ENCODE measurements at places on chromosomes 13 and 19. TPM values are rescaled to one million over a fixed set of nuclear protein-coding genes. Genes with fewer than 3 reads are reported as not detected.
A peak's percentile ranks its signal among the peaks of the same experiment; 100 is the strongest.

ATP5F1D gene
- total RNA-seq = 175 TPM

ZNF665 gene
- 6.7 TPM for total RNA-seq

PCDH8 gene
- total RNA-seq = not detected

GRCh38 chr13:82136880-82137279 is 1745.4 kb downstream of the SLITRK1 start:
- no peaks in the 10 kb centered on the region for H3K36me3 ChIP-seq
- no peaks in the 10 kb centered on the region for H3K27me3 ChIP-seq
- H3K27ac ChIP-seq = no peak overlapping the region
- H3K4me1 ChIP-seq = no peaks in the 10 kb centered on the region
- H3K4me3 ChIP-seq = no peak overlapping the region
- DNase-seq = no peak

DNA sequence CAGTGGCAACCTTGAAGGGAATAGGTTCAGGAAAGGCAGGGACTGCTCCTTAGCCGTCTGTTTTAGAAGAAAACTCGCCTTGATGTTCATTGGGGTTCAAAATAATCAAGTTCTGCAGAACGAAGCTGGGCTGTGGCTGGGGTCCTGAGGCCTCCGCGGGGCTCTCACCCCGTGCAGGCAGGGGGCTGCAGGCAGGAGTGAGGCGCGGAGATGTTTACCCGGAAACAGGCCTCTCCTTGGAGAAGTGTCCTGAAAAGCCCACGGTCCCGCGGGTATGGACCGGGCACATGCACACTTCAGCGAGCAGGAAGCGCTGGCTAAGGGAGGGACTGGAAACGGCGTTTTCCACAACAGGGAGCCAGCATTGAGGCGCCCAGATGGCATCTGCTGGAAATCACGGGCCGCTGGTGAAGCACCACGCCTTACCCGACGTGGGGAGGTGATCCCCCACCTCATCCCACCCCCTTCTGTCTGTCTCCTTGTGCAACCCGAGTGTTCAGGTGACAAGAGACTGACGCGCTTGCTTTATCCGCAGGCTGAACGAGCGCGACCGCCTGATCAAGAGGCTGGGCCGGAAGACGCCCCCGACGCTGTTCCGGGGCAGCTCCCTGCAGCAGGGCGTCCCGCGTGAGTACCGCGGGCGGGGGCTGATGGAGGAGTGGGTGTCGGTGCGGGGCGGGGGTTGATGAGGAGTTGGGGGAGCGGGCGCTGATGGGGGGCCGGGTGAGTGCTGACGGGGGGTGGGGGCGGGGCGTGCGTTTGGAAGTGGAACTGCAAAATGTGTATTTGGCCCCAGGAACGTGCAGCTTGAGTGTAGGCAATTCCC is 39.6 kb downstream of the SHISA2 start:
- H3K4me1 ChIP-seq = peaks cover 39% of the 10 kb centered on the region
- peak; percentile 71 for DNase-seq
- no peaks in the 10 kb centered on the region for H3K27me3 ChIP-seq
- peak overlapping the region; percentile 78 for H3K27ac ChIP-seq
- H3K36me3 ChIP-seq = peaks cover 25% of the 10 kb centered on the region
- peak overlapping the region; percentile 80 for H3K4me3 ChIP-seq

DNA sequence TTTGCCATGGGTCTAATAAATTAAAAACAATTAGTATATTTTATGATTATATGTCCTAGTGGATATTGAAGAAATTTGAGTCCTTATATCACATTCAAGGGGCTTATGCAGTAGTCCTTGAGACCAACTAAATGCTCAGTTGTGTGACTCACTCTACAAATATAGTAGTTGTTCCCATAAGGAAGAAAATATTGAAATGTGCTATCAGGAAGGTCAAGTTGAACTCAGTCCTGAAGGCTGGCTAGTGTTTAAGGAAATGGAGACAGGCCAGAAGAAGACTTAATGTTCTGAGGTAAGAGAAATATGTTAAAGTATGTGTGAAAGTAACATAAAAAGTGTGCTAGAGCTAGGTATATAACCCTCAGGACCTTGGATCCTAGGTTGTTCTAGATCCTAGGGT is 766.1 kb upstream of the GPC6 start:
- H3K4me1 ChIP-seq = no peaks in the 10 kb centered on the region
- H3K27me3 ChIP-seq = no peaks in the 10 kb centered on the region
- no peaks in the 10 kb centered on the region for H3K36me3 ChIP-seq
- no peak overlapping the region for H3K4me3 ChIP-seq
- no peak overlapping the region for H3K27ac ChIP-seq
- no peak for DNase-seq
